Hematopoietic multipotent progenitor cell (in vitro differentiated cells): ENCODE measurements at places on chromosomes 6 and 20. TPM values are rescaled to one million over a fixed set of nuclear protein-coding genes. Genes with fewer than 3 reads are reported as not detected.

- DNase-seq: no peak
Measured at GRCh38 chr6:156283091-156283490, 494.1 kb upstream of the ARID1B start.

- no peak for DNase-seq
Measured at GRCh38 chr20:32628960-32629530, 43.9 kb upstream of the NOL4L start.

DNA sequence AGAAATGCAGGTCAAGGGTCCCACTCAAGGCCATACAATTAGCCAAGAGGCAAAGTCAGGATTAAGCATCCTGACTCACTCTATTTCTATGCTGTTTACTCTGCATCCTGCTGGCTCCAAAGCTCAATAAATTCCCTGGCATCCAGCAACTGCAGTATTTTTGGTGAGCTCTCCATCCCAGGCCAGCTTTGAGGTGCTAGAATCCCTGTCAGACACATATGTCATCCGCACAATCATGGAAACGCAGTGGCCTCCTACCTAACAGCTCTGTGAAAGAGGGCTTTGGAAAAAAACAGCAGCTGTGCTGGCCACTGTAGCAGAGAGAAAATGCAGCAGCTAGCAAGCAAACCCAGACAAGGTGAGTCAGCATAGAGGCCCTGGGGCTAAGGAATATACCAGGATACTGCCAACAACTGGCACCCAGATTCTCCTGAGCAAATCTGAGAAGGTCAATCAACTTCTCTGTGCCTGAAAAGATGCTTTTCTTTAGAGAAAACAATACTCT lies 58.4 kb downstream of the ANKEF1 start:
- no peak for DNase-seq

PSORS1C2 gene
- total RNA-seq: not detected
